ENCODE measurements at places on chromosomes 4 and X. TPM values are rescaled to one million over a fixed set of nuclear protein-coding genes. Genes with fewer than 3 reads are reported as not detected.

SLC34A2 gene
- total RNA-seq, result not detected

FGA gene
- not detected for total RNA-seq

ZNF718 gene
- 5.1 TPM for total RNA-seq

OPRPN gene
- total RNA-seq, result not detected

ARHGAP6 gene
- total RNA-seq, result 30.3 TPM

TMEM255A gene
- 8.9 TPM for total RNA-seq

XAGE2 gene
- total RNA-seq, result not detected

SORBS2 gene
- 1,569 TPM for total RNA-seq

PRIMPOL gene
- total RNA-seq, result 21.6 TPM

All from gastroesophageal sphincter (tissue), 4 donors.